ENCODE measurements at places on chromosomes 11 and 22.

GRCh38 chr11:451738-452137, 1.7 kb downstream of the PTDSS2 start:
- DNase-seq: no peak

- DNase-seq: no peak
These were observed 51.4 kb upstream of the NUP50 start for GRCh38 chr22:45112136-45112879.

DNA sequence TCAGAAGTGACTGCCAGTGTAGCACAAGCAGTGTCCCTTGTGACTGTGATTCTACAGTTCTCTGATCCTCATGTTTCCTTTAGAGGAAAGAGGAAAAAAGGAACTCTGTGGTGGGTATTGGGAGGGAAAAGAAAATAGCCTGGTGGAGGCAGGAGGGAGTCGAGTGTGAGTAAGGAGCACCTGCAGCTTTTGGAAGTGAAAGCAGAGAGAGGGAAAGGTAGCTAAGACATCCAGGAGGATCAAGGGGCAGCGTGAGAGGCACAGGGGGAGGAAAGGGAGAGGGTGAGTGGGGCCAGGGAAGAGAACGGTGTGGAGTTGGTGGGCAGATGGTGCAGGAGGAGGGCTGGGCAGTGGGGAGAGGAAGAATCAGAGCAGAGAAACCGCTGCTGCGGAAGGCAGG, 12.4 kb downstream of the TMA7B start:
- no peak for DNase-seq

DNA sequence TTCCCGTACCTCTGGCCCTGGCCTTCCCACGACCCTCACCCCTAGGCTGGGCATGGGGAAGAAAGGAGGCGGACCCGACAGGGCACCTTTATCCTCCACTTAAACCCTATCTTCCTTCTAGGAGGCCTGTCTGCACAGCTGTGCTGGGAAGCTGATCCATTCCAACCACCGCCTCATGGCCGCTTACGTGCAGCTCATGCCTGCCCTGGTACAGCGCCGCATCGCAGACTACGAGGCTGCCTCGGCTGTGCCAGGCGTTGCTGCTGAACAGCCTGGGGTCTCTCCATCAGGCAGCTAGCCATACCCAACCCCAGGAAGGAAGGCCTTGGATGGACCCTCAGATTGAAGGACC, 599 bp downstream of the TIMM10B start:
- DNase-seq: no peak

GRCh38 chr11:69089258-69089657, 40.5 kb downstream of the TPCN2 start:
- no peak for DNase-seq

All from stimulated activated CD4-positive, alpha-beta T cell treated with anti-CD3 and anti-CD28 coated beads, Interleukin-1b, Interleukin-23, amount 100 ng/mL, for 1 hour (primary cell).